ENCODE measurements at places on chromosomes 16 and 17.

DNA sequence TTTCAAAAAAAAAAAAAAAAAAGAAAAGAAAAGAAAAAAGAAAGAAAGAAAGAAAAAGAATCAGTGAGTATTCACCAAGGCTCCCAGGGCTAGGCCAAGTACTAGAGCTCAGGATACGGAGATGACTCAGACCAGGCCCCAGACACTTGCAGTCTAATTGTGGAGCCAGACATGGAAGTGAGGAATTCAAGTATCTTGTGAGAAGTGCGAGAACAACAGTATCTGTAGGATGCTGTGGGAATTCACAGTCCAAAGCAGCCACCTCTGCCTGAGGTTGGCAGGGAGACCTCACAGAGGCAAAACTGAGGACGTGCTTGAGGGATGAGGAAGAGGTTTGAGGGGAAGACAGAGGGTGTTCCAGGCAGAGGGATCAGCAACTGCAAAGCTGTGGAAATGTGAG is 14.0 kb upstream of the ALDOA start:
- DNase-seq, result no peak

GRCh38 chr17:4635823-4636375 is 5.6 kb downstream of the ALOX15 start:
- no peak for DNase-seq

- no peak for DNase-seq
Measured at GRCh38 chr16:72197545-72197944, 25.6 kb upstream of the PMFBP1 start.

GRCh38 chr17:78029697-78030096 is 71.2 kb downstream of the TNRC6C start:
- DNase-seq, result no peak

GRCh38 chr17:36592716-36593321 is 1.1 kb downstream of the DHRS11 start:
- DNase-seq, result no peak

GRCh38 chr17:42883802-42884558 is 16.6 kb upstream of the G6PC1 start:
- DNase-seq, result no peak

DNA sequence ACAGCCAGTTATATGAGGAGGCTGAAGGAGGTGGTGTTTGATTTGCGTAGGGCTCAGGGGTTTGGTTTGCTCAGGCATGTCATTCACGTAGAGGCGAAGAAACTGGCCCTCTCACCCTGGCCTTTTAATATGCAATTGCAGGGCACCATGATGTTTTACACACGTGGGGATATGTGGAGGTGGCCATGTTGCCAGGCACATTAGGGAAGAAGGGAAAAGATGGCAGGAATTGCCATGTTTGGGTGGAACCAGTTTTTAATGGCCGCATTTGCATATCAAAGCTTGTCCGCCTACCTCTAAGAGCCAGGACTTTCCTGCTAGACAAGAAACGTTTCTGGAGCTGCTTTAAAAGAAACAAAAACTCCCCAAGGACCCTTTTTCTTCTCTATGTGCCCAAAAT is 1483.7 kb upstream of the GOT2 start:
- no peak for DNase-seq

DNA sequence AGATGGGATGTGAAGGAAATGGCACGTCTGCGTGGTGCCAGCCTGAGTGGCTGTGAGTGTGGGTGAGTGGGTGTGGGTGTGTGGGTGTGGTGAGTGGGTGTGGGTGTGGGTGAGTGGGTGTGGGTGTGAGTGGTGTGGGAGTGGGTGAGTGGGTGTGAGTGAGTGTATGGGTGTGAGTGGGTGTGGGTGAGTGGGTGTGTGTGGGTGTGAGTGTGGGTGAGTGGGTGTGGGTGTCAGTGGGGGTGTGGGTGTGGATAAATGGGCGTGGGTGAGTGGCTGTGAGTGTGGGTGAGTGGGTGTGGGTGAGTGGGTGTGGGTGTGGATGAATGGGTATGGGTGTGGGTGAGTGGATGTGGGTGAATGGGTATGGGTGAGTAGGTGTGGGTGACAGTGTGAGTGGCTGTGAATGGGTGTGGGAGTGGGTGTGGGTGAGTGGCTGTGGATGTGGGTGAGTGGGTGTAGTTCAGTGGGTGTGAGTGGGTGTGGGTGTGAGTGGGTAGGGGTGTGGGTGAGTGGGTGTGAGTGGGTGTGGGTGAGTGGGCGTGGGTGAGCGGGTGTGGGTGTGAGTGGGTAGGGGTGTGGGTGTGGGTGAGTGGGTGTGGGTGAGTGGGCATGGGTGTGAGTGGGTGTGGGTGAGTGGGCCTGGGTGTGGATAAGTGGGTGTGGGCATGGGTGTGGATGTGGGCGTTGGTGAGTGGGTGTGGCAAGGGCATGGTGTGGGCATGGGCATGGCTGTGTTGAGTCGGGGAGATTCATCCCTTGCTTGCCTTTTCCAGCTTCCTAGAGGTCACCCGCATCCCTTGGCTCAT is 80.8 kb downstream of the ZDHHC7 start:
- DNase-seq, result no peak

DNA sequence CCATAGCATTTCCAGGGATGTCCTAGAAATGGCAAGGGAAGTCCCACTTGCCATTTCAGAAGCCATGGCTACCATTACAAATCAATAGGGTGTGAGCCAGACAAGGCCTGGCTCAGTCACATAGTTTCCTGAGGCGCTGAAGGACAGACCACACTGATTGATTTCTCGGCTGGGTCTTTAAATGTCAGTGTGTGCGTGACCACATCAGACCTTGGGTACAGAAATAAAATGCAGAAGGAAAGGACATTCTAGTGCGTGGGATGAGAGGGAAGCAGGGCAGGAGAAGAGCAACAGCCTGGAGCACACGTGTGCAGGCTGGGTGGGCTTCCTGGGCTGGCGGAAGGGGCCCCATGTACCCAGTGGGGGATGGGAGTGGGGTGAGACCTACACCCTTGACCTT is 58.7 kb upstream of the LYRM9 start:
- no peak for DNase-seq

DNA sequence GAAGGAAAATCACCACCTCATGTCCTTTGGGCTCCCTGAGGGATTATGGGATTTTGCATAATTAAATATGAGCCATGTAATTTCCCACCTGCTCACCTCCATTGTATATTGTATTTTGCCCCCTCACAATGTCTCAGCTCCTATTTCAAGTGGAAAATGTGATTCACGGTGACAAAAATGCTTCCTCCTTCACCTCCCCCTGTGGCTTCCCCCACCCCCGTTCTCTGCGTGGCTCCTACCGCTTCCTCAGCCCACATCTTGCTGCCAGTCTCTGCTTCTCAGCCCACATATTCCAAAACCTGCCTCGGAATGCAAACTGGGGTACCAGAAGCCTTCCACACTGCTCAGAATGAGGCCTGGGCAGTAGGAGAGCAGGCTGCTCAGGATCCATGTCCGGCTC is 394.5 kb upstream of the C16orf82 start:
- DNase-seq, result no peak

GRCh38 chr17:8117980-8118768 is at the start of gene ALOXE3:
Gene ALOXE3, minus strand, starts transcription at chr17:8118514. Its CDS starts 524 bp downstream, at chr17:8117990.
- DNase-seq, result no peak

DNA sequence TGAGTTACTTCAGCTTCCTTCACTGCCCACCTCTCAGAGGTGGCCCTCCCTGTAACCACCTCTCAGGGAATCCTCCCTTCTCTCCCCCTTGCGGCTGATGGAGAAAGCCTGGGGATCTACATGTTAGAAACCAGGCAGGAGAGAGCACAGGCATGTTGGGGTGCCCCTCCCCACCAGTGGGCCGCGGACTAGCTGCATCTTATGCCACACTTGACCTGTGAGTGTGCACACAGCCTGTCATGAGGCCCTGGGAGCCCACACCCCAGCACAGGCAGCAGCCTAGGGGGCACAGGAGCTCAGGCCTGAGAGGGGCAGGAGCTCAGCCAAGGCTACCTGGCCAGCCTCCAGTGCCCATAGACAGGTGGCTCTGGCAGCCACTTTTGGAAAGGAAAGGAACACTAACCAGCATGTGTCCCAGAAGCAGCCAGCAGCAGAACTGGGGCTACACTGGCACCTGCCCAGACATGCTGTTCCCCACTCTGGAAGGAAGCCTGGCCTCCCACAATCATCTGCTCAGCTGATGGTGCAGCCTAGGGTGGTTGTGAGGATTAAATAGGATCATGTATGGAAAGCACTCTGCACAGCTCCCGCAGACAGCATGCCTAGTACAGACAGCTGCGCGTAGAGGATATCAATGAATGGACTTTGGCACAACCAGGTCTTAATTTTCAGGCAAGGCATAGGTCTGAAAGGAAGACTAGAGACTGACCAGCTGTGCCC is 60.5 kb downstream of the TMEM132E start:
- no peak for DNase-seq

DNA sequence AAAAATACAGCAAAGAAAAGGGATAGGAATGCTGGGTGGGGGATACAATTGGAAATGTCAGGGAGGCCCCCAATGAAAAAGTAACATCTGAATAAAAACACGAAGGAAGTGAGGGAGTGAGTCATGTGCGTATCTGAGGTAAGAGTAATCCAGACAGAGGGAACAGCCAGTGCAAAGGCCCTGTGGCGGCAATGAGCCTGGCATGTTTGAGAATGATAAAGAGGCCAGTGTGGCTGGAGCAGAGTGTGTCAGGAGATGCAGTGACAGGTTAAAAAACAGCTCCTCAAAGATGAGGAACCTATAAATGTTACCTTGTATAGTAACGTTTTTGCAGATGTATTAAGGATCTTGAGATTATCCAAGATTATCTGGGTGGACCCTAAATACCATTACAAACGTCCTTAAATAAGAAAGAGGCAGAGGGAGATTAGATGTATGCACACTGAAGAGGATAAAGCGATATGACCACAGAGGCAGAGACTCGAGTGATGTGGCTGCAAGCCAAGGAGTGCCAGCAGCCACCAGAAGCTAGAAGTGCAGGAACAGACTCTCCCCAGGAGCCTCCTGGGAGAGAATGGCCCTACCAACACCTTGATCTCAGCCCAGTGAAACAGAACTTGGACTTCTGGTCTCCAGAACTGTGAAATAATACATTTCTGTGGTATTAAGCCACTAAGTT is 17.8 kb upstream of the SLC35B1 start:
- DNase-seq, result no peak

- no peak for DNase-seq
Measured at GRCh38 chr16:17313085-17313611, 157.6 kb downstream of the XYLT1 start.

DNA sequence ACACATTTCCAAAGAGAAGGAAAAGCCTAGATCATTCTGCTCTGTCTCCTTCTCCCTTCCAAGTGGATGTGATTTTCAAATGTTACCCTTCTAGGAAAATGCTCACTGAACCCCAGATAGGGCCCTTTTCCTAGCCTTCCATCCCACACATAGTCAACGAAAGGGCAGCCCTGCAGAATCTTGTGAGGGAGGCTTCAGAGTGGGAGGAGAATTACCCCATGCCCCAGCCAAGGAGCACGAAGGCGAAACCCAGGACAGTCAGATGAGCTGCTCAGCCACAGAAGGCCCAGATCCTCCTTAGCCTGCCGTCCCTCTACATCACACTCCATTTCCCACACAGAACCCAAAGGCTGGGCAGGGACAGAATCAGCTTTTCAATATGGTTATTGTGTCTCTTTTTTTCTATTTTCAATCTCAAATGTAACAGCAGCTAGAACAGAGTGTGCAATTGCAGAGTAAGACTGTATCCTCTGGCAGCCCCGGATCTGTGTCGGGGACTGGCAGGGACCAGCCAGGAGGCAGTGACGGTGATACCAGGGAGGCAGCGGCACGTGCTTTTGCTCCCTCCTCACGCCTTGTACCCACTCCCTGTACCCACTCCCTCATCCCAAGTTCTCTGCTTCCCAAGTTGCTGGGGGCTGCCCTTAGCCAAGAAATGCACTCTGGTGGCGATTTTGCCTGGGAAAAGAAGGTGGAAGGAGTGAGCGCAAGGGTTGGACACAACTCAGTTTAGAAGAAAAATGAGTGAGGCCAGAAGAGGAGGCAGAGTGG is 3.7 kb upstream of the SDK2 start:
- no peak for DNase-seq

GRCh38 chr16:66703406-66704215 is 7.1 kb upstream of the CMTM4 start:
- no peak for DNase-seq

GRCh38 chr17:37066322-37067255 is 117.8 kb downstream of the AATF start:
- no peak for DNase-seq

- DNase-seq, result no peak
Measured at GRCh38 chr16:31460582-31461002, 1.3 kb downstream of the ARMC5 start.
